Tongue (tissue), 3 donors: ENCODE measurements at places on chromosomes 5 and 9. TPM values are rescaled to one million over a fixed set of nuclear protein-coding genes. Genes with fewer than 3 reads are reported as not detected.

Gene NEURL1B
- 46.1 TPM for total RNA-seq

Gene FBP1
- total RNA-seq: 4.4 TPM

Gene MPDZ
- total RNA-seq: 86.0 TPM

Gene ADAMTS6
- 8.1 TPM for total RNA-seq

Gene FOXD4L4
- total RNA-seq: not detected

Gene GABRA6
- total RNA-seq: not detected

Gene C9orf50
- not detected for total RNA-seq

Gene PPP3R2
- not detected for total RNA-seq

Gene UNC13B
- 33.0 TPM for total RNA-seq

Gene STPG3
- total RNA-seq: not detected

Gene FOXD4
- total RNA-seq: not detected

Gene ENTREP1
- 16.3 TPM for total RNA-seq
